Left lobe of liver (tissue), 2 donors: ENCODE measurements at places on chromosomes 4 and X. TPM values are rescaled to one million over a fixed set of nuclear protein-coding genes. Genes with fewer than 3 reads are reported as not detected.
A peak's percentile ranks its signal among the peaks of the same experiment; 100 is the strongest.

DNA sequence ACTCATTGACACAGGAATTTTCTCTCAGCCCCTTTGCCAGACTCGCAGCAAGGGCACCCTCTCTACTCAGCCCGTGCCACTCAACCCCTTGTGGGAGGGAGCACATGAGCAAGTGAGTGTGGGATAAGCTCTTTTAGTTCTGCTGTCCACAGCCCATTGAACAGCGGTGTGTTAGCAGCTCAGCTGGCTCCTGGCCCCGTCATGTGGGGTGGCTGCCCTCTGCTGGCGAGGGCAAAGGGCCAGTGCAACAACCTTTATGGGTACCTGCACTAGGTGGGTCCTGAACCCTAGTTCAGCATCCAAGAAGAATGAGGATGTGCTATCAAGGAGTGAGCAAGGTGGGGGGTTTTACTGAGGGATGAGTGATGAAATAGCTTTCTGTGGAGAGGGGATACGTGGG is 85.0 kb upstream of the ZNF81 start:
- peak; percentile 52 for DNase-seq

DNA sequence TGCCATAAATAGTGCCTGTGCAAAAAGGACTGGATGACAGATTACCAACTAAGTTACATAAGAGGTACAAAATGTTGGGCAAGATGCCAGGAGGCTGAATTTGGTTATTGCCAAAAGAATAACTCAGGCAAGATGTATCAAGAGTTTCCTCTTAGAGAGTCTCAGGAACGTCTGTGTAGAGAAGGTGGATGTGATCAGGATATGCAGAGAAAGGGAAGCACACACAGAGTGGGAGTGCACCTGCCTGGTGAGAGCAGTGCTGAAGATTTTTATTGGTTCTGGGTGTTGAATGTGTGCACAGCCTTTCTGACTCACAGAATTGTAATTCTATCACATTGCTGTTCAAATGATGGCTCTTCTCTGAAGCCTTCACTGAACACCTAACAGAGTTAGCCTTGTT is 156.8 kb upstream of the HS3ST1 start:
- DNase-seq, result no peak

SPANXN3 gene
- not detected for total RNA-seq

DNA sequence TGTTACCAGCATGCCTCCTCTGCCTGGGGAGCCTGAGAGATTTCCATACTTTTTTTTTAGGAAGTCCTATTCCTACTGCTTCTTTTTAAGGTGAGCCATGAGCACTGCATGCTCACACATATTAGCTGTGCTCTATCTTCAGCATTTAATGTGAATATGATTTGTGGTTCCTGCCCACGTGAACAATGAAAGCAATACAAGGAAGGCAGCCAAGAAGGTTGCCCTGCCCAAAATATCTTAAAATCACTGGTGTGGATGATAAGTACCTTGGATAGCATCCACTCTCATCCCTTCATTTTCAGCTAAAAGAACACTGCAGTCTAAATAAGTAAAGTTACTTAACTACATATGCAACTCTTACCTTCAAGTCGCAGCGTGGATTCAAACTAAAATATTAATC is 607.5 kb downstream of the PACRGL start:
- no peak for DNase-seq

- no peak for DNase-seq
Observed at GRCh38 chrX:120145295-120145925, 13.0 kb upstream of the RHOXF2 start.

- DNase-seq, result no peak
Observed at GRCh38 chr4:149781150-149781549, 34.5 kb downstream of the IQCM start.
